ENCODE measurements at places on chromosomes 7 and 10.

GRCh38 chr10:17077890-17078289, 51.7 kb downstream of the CUBN start:
- DNase-seq = no peak

- no peak for DNase-seq
Measured at GRCh38 chr10:101466016-101466912, 112.3 kb downstream of the BTRC start.

DNA sequence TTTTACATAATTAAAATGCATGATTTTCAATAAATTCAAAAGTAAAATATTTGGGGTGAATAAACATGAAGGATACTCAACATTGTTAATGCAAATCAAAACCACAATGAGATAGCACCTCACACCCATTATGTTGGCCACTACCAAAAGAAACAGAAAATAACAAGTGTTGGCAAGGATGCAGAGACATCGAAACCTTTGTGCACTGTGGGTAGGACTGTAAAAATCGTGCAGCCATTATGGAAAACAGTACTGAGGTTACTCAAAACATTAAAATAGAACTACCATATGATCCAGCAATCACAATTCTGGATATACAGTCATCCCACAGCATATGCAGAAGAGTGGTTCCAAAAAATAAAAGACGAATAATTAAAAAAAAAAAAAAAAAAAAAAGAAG, 13.1 kb downstream of the EZH2 start:
- DNase-seq = no peak

GRCh38 chr7:11786186-11786585, 45.8 kb downstream of the THSD7A start:
- peak; percentile 16 for DNase-seq

- no peak for DNase-seq
Measured at GRCh38 chr10:92886334-92886961, 38.1 kb downstream of the EXOC6 start.

GRCh38 chr10:98577578-98577977, 130.8 kb upstream of the HPS1 start:
- no peak for DNase-seq

GRCh38 chr10:4332764-4333458, 493.1 kb upstream of the AKR1E2 start:
- no peak for DNase-seq

DNA sequence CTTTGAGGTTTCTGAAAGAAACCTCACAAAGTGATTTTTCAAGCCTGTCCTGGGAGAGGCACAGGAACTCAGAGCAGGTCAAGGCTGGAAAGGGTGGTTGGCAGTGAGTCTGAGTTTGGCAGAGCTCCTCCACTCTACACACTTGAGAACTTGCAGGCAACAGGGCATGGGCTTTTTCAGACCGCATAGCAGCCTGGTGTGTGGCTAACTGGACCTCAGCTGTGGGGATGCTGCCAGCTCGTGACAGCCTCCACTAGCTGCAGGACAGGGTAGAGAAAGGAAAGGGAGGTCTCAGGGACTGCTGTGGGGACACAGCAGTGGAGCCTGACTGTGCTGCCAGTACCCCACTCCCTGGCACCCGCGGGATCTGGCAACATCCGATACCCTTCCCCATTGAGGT, 2.6 kb downstream of the CDHR1 start:
- no peak for DNase-seq

- DNase-seq = no peak
Measured at GRCh38 chr10:67936416-67936815, 52.0 kb downstream of the SIRT1 start.

GRCh38 chr7:450741-451140, 68.9 kb downstream of the PDGFA start:
- DNase-seq = no peak

DNA sequence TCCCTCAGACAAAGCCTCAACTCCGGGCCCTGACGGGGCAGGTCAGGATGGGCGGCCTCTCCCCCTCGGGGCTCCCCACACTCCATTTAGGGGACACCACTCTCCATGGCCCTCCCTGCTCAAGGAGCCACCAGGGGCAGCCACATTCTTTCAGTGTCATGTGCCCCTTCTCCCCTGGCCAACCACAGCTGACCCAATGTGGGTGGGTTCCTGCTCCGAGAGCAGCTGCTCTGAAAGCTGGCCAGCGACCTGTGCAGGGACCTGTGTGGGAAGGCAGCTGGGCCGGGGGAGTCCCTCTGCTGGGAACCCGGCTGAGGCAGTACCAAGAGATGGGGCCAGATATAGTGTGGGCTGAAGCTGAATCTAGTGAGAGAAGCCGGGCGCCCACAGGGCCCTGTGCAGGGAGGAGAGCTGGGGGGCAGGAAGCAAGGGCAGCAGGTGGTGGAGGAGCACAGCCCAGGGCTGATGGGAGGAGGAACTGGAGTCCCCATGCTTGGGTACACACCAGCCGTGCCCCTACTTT, 40.6 kb upstream of the NPFFR1 start:
- peak; percentile 77 for DNase-seq

- no peak for DNase-seq
Measured at GRCh38 chr7:105354383-105354782, 34.3 kb downstream of the SRPK2 start.

DNA sequence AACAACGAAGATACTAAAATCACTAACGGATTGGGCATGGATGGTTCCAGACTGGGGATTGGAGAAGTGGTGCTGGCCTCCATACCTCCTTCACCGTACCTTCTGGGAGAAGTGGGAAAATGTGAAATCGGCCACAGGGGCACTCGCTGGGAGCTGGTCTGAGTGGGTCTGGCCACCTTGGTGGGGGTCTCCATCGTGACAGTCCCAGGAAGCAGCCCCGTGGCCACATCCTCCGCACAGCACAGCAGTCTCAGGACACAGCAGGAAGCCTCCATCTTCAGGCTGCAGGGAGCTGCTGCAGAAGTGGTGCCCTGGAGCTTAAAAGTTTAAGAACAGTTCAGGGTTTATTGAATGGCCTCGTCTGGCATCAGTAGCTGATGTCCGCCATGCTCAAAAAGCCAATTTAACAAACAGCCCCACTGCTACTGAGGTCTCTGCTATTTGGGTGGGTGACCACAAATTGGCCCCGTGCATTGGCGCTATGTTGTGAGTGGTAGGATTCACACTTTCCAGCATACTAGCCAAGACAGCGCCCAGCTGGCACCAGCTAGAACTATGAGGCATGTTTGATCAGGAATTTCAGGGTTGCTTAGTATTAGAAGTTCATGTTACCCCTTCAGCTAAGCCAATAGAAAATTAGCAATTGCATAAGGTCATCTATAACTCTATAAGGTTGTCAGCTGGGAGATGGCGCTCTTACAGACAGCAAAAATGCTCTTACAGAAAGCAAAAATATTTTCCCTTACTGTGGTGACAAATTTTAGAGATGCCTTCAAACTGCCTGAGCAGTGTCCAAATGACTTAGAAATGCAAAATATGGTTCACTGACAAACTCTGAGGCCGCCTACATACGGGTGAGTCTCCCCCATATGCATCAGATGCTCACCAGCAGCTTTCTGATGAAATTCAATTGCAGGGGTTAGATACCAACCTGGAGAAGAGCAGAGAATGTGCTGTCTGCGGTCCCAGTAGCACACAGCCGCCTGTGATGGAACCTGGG, 17.0 kb downstream of the PKD1L1 start:
- DNase-seq = no peak

DNA sequence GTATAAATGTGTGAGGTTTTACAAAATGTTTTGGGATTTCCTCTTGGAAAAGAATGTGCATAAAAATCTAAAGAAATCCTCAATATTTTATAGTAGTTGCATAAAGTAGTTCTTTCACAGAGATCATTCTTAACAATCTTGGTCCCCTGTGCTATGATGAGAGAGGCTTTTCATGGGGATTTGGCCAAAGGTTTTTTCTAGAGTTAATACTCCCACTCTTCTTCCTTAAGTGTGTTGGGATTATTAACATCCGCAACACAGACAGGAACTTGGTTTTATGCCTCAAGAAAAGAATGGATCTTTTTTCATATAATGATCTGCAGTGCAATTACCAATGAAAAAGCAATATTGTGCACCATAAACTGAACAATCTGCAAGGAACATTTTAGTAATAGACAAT, 71.5 kb downstream of the AGMO start:
- DNase-seq = no peak

GRCh38 chr10:12703813-12704212, 297.7 kb downstream of the CCDC3 start:
- DNase-seq = no peak

All from SJCRH30 (cell line).